ENCODE measurements at places on chromosomes 2 and 18.

DNA sequence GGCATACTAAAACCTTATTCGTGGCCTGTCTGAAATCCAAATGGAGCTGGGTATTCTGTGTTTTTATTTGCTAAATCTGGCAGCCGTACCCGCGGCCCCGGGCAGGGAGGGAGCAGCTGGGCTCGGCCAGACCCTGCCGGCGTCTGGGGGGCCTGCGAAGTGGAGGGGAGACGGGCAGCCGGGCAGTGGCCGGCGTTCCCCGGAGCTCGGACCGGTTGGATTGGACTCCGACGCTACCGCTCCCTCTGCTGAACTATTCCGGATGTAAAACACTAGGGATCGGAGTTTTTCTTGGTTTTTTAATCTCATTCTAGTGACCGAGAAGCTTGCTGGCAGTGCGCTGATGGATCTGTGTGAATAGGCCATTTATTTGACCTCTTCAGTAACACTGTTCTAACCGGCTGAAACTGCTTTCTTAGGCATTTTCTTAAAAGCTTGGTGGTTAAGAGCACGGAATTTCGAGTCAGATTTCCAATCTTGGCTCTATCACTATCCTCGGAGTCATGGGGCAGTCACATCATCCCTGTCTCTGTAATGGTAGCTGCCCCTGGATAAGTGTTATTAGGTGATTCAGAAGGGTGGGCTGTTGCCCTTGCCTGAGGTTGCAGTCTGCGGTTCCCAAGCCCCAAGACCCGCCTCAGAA is 694 bp downstream of the UNC50 start:
- no peak for DNase-seq

DNA sequence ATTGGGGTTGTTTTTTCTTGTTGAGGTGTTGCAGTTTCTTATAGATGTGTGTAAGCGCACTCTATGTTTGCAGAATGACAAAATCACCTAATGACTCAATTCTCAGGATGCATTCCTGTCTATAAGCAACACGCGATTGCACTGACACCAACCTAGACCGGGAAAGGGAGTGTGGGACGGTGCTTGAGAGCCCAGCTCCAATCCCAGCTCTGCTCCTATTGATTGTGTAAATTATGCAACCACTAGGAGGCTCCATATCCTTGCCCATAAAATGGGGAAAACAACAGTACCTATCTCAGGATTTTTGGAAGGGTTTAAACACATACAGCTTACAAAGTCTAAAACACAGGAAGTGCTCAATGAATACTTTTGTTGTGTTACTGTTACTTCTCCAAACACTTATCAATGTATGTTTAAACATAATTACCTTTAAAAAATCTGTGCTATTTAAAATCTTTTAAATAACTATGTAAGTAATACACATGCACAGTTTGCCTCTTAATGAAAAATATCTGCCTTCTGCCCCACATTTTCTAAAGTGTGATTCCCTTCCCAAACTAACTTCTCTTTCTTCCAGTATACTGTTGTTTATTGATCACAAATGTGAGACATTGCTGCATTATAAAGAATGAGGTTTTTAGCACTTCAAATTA is 132.5 kb downstream of the SPHKAP start:
- DNase-seq = no peak

DNA sequence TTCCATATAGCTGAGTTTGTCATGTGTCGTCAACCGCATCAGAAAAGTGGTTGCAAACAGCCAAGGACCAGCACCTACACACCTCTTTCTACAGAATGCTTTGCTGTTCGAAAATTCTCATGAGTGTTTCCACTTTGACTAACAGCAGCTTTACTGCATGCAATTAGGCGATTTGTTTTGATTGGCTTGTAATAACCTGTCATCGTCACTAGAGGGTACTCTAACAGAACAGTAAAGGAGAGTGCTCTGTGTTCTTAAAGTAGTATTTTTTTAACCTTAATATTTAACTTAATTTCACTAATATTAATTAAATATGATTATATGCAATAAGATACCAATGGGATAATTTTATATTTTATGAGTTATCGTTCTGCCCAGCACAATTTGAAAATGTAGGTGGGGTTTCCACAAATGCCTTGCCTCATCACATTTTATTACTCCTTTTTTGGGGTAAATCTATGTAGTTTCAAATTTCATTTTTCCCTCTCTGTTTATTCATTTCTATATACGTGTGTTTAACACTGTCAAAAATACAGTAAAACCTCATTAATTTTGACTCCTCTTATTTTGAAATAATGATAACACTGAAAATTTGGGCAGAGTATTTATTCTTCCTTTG is 502.2 kb downstream of the NRXN1 start:
- DNase-seq = no peak

DNA sequence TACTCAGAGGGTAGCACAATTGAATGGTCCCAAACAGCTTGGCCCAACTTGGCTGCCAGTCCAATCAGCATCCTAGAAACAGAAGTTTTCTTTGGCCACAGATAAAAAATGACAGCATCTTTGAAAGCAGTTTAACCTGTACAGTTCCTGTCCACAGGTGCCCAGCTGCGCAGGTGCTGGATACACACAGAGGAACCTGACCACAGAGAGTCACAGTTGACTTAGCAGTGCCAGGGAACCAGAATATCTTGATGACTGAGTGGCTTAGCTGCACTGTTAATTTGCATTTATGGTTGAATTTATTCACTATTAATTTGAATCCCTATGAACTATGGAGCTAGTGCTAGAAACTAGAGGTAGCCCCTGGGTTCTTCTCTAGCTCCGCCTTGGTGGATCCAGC is 93.7 kb downstream of the TPGS2 start:
- DNase-seq = no peak

DNA sequence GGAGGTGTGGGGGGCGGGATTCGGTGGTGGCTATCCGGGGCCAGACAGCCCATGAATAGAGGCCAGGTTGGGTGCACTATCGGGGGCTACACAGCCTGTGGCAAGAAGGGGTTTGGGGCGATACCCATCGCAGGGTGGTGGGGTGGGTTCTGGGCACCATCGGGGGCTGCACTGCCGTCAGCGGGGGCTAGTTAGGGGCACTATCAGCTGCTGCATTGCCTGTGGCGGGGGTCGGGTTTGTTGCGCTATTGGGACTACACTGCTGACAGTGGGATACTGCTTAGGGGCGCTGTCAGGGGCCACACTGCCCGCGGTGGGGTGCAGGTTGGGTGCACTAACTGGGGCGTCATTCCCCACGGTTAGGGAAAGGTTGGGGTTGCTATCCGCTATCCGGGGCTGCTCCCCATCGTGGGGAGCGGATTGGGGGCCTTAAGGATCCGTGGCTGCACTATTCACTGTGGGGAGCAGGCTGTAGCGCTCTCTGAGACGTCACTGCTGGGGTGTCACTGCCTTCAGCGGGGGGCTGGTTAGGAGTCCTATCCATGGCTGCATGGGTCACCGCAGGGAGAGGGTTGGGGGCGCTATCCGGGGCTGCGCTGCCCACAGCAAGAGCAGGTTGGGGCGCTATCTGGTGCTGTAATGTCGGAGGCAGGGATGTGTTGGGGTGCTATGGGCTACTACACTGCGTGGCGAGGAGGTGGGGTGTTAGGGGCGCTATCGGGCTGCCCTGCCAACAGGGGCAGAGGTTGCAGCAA is 76.5 kb upstream of the SLC35G4 start:
- DNase-seq = no peak

DNA sequence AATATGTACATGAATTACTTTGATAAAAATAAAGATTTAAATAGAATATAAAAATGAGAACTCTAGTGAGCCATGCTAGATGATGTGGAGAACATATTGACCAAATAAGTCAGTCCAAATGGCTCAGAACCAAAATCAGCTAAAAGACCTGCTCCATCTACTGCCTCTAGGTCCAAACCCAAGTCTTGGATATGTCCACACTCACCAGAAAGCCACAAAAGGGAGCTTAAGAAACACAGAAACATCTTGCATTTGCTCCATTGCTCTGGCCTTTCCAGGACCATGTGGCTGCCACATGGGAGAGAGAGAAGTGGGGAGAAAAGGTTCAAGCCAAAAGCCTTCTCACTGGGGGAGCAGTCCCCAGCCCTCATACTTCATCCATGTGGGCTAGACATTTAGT is 272.5 kb downstream of the DYSF start:
- no peak for DNase-seq

DNA sequence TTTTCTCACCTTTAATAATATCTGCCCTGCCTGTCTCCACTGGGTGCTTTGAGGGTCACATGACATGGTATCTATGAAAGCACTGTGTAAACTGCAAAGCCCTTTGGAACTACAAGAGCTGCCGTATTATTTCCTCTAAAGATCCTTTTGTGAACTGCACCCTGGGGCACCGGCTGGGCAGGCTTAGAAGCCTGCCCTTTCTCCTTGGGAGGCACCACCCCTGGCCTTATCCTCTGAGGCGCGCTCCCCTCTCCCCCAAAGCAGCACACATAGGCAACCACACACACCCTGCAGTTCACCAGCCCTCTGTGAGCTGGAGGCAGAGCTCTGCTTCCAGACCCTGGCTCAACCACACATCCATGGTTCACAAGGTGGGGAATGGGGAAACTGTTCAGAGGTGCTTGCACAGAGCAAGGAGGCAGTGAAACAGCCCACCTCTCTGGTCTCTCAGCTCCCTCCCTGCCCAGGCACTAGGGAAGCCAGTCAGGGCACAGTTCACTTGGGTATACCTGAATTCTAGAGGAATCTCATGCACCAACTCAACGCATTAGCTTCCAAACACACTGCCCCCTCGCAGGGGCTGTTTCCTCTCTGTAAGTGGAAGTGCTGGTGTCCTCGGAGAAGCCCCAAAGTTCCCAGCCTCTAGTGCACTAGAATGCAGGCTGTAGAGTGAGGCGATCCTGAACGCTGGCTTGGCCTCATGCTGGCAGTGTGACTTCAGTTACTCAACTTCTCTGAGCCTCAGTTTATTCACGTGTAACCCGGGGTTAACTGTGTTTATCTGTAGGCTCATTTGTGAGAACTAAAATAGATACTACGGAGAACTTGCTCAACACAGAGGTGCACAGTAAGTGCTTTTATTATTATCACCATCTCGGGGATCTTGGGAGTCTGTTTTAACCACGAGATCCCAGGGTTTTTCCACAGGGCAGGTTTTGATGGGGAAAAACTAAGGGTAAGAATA is 11.0 kb downstream of the SIGLEC15 start:
- no peak for DNase-seq

- no peak for DNase-seq
Observed at GRCh38 chr2:103164748-103165147, 402.9 kb downstream of the TMEM182 start.

DNA sequence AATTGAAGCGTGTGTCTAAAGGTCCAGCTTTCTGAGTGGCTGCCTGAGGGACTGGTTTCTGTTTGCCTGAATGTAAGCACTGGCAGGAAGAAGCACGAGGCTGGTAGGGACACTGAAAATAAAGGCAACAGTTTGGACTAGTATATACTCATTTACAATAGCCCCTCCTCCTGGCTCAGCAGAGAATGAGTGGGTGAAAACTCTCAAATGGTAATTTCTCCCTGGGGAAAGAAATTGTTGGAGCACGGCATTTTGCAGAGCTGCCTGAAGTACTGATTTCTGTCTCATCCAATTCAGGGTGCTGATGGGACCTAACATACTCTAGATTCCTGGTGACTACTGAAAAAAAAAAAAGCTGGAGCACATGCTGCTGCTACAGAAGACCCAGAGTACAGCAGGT is 17.3 kb upstream of the SPP2 start:
- DNase-seq = no peak

DNA sequence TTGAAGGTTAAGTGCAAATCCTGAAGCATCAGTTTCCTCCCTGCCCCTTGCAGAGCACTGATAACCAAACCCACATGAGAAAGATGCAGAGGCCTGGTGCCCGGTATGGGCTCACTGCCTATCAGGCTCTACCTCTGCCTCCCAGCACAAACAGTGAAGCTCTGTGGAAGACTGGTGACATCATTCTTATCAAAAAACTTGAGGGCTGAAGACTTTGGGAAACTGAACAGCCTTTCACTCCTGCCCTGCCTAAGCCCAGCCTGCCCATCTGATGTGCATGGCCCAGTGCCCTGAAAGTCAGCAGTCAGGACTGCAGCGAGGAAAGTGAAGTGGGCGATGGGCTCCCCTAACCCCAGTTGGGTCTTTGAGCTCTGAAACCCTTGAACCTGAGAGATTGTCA is 174.8 kb upstream of the ARL4C start:
- DNase-seq = no peak

- no peak for DNase-seq
Observed at GRCh38 chr2:170455617-170456426, 259.3 kb upstream of the SP5 start.

DNA sequence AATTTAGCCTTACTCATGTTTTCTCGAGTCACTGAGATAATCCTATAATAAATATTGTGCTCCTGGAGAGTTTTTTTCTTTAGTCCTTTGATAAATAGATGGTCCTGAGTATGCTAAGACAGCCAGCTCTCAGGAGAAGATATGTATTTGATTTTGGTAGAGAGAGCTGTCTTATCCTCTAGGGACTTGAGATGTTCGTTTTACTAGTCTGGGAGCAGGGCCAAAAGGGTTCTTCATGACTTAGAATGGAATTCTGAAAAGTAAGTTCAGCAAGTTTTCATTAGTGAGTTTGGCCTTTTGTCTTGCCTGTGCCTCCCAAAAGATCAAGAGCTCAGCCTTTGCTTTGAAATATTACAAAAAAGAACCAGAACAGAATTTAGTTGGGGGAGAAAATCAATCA is 246.7 kb downstream of the BABAM2 start:
- DNase-seq = no peak

GRCh38 chr2:86035376-86035882 is 70.3 kb downstream of the POLR1A start:
- DNase-seq = no peak

DNA sequence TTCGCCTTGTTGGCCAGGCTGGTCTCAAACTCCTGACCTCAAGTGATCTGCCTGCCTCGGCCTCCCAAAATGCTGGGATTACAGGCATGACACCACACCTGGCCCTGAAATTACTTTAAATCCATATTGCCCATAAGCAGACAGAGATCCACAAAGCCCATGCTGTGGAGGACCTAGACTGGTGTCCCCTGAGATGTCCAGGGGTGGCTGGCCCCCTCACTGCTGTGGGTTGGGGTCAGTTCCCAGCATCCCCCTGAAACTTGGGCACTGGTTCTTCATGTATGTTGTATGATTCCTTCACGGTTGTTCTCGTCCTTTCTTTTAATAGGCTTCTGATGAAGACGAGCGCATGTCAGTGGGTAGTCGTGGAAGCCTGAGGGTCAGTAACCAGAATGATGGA is 78.1 kb upstream of the RBM44 start:
- DNase-seq = no peak

DNA sequence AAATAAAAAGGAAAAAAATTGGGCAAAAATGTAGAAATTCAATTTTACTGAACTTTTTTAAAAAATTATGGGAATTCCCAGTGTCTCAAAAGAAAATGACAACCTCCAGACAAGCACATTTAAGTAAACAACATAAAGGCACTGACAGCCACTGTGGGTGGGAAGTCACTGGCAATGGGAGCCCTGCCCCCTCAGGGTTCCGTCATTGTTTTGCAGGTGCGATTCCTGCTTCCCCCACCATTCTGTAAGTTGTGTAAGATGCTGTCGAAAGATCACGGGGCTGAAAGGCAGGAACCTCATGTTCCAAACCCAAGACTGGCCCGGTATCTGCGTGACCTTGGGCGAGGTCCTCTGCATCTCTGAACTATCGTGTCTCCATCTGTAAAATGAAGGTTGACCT is 15.8 kb upstream of the ASPRV1 start:
- no peak for DNase-seq
